ENCODE measurements at places on chromosomes 11 and 22.

GRCh38 chr11:2570211-2570811 lies 125.5 kb downstream of the KCNQ1 start:
- no peak for DNase-seq

DNA sequence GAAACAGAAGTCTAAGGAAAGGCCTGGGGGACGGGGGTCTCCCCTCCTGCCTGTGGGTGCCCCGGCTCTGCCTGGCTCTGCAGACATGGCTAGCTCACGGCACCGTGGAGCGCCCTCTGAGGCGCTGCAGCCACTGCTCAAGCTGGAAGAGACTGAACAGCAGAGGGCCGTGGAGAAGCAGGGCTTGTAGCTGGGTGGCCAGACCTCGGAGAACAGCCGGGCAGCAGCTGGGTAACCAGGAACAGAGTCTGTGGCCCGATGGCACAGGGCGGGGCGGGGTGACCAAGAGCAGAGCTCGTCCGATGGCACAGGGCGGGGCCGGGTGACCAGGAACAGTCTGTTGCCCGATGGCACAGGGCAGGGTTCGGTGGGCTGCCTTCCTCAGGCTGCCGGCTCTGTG lies 18.1 kb downstream of the RNH1 start:
- no peak for DNase-seq

GRCh38 chr22:21101877-21102638 lies 56.3 kb downstream of the LRRC74B start:
- DNase-seq = no peak

GRCh38 chr11:19321351-19321750 lies 80.6 kb upstream of the E2F8 start:
- no peak for DNase-seq

DNA sequence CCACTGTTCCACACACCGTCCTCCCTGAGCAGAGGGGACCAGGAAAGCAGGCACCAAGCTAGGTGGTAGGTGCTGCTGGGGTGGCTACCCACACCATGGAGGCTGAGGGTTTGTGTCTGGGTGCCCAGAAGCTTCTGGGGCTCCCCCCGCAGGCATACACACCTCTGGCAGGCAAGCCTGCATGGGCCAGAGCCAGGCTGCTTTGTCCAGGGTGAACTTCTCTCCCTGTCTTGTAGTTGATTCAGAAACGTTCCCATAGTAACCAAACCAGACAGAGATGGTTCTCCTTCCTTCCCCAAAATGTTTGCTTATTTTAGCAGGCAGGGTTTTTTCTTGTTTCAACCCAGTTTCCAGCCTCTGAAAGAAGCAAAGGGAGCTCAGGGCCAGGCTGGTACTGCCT lies 40.9 kb upstream of the SUSD2 start:
- no peak for DNase-seq

- DNase-seq = no peak
Measured at GRCh38 chr11:110187731-110188130, 94.5 kb downstream of the ZC3H12C start.

- no peak for DNase-seq
Measured at GRCh38 chr11:12125609-12126149, 15.3 kb downstream of the MICAL2 start.

DNA sequence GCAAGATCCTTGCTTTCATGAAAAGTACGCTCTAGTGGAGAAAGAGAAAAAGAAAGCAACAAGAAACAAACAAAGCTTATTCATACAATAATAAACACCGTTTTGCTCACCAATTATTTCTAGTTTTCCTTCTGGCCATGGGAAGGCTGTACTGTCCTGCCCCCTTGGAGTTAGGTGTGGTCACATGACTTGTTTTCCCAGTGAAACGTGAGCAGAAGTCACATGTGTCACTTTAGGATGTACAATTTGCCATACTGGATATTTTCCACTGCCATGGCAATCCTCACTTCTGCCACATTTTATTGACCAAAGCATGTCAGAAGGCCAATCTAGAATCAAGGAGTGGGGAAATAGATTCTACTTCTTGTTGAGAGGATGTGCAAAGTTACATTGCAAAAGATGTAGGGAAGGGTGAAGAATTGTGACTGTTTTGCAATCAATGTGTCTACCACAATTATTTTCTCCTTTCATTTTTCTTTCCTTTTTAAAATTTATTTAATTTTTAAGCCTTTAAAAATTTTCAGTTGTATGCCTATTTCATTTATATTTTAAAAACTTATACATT lies 24.3 kb upstream of the TRAF6 start:
- DNase-seq = no peak

DNA sequence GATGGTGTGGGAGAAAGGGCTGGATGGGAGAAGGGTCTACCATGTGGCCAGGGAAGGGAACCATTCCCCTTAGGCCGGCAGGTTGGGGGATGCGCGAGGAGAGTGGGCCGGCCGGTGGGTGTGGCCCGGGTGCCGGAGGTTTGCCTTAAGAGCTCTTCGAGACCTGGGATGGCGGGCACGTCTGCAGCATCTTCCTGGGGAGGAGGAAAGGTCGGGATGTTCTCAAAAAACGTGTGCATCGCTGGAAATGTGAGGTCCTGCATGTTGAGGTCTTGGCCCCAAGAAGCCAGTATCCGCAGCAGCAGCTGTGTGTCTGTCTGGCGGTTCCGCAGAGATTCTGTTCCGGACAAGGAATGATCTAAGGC lies 1.4 kb downstream of the NAV2 start:
- DNase-seq = no peak

- peak; percentile 27 for DNase-seq
Measured at GRCh38 chr11:102293873-102294601, 23.2 kb upstream of the BIRC3 start.

- DNase-seq = no peak
Measured at GRCh38 chr22:37497062-37497599, 10.9 kb upstream of the MFNG start.

DNA sequence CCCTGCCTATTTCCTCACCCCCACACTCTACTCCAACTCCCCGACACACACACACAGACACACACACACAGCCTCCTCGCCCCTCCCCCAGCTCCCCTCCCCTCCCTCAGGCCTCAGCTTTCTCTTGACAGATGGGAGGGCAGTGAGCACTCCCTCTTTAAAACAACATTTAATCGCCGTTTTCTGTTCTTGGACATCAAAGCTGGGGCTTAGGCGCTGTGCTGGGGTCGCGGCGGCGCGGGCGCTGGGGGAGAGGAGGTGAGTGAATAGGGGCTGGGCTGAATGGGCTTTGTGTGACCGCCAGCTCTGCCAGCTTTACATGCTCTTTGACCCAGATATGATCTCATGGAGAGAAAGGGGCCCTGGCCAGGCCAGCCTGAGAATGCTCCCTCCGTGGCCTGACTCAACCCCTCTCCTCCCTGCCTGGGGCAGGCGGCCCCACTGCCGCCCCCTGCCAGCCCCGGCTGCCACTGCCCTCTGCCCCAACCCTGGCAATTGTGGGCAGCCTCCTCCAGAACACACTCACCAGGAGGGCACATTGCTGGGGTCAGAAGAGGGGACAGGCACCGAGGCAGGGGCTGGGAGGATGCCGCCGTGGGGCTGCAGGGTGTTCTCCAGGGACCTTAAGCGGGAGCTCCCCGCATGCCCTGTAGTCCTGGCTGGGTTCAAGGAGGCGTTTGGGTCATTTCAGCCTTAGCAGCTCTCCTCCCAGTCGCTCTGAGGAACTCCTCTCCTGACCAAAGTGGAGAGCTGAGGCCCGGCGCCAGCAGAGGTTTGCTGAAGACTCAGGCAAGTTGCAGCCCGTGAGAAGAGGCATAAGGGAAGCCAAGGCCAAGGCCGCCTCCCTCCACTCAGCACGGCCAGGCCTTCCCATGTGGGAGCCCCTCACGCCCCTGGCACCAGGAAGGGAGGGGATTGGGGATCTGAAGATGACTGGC lies 38.3 kb upstream of the NNMT start:
- DNase-seq = no peak

DNA sequence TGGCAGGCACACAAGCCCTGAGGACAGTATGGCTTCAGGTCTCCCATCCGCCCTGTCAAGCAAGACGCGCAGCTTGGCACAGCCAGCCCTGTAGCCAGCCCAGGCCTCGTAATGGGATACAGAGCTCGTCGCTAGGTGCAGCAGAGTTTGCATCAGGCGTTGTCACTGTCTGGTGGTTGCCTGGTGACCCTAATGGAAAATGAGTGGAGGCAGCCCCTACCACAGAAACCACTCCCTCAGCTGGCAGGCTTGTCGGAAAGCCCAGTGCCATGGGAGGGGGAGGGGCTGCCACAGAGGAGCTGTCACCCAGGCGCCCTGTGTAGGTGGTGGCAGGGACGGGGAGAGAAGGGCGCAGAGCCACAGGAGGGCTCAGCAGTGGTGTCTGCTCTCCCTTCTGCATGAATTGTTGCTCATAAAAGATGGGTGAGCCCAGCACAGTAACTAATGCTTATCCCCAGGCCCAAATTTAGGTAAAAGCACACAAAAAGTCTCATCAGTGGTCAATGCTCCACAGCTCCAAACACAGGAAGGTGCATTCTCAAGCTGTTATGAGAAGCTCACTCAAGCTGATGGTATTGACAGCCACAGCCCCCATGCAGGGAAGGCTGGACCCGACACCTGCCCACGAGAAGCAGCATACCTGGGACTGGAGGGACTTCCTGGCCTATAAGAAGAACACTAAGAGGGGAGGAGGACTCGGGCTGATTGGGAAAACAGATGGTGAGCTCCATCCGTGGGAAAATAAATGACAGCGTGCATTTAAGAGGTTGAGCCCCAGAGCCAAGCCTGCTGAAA lies 164.6 kb downstream of the ETS1 start:
- DNase-seq = no peak

DNA sequence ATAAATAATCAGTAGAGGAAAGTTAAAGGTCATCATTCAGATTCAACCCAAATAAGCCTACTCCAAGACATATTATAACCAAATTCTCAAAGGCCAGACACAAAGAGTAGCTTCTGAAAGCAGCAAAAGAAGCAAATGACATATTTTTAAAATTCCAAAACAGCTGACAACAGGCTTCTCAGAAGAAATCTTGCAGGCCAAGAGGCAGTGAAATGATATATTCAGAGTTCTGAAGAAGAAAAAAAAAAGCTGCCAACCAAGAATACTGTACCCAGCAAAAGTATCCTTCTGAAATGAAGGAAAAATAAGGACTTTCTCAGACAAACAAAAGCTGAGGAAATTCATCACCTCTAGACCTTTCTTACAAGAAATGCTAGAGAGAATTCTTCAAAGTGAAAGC lies 787.1 kb upstream of the TENM4 start:
- DNase-seq = no peak
